Stimulated activated CD4-positive, alpha-beta T cell treated with anti-CD3 and anti-CD28 coated beads, Interleukin-15, amount 100 ng/mL, for 1 hour (primary cell): ENCODE measurements at places on chromosomes 6 and 20.

- no peak for DNase-seq
Measured at GRCh38 chr6:83436674-83437073, 5.8 kb upstream of the ME1 start.

- DNase-seq: no peak
Measured at GRCh38 chr6:55963301-55963700, 87.9 kb upstream of the BMP5 start.

GRCh38 chr6:4941782-4942672, 61.8 kb downstream of the RPP40 start:
- no peak for DNase-seq

- no peak for DNase-seq
Measured at GRCh38 chr6:131687022-131687421, 14.2 kb downstream of the OR2A4 start.

DNA sequence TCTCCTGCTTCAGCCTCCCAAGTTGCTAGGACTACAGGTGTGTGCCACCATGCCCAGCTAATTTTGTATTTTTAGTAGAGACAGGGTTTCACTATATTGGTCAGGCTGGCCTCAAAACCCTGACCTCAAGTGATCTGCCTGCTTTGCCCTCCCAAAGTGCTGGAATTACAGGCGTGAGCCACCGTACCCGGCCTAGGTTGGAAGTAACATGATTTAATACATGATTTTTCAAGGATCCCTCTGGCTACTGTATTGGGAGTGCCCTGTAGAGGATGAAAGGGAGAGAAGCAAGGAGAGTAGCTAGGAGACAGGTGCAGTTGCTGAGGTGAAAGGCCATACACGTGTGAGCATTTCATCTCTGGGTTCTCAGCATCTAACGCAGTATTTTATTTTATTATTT, 2.6 kb upstream of the NCOA3 start:
- DNase-seq: no peak

DNA sequence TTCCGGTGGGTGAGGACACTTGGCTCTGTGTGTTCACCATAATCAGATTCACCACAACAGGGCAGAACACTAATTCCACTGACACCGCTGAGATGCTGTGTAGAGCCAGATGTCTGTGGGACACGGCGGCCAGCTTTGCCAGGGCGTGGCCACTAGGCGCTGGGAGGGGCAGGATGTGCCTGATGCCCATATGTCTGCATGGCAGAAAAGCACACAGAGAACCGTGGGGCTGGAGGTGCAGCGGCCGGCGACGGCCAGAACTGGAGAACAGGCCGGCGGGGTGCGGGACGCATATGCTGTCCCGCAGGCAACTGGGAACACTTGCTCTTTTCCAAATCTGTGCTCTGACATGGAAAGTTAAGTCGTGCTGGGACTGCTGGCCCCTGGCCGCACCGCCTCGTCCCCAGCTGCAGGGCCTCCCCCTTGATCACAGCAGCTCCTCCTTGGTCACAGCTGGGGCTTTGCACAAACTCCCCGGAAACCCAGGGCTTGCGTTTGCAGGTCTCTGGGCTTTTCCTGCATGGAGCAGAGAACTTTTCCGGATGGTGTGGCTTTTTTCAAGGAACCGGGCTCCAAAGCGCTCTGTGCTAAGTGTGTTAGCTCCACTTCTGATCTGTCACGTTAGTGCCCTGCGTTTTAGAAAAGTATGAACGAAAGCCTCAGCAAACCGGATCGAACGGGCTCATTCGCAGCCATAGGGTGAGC, 31.1 kb downstream of the NTSR1 start:
- DNase-seq: no peak

- DNase-seq: no peak
Measured at GRCh38 chr6:162343198-162343935, 384.2 kb downstream of the PRKN start.

DNA sequence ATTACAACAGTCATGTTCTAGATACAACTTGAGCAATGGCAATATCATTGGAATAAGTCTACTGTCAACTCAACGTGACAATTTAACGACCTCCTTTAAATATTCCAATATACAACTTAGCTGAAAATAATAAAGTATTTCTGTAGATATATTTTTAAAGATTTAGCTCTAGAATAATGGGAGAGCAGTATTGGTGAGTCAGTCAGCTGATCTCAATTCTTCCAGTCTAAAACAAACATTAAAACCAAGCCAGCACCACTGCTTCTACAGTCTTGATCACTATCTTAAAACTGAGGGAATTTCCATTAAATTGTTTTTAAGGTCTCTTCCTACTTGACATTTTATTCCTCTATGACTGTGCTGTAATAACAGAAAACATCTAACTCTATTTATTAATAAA, 38.2 kb downstream of the NOL7 start:
- DNase-seq: no peak

- DNase-seq: peak; percentile 26
Measured at GRCh38 chr6:2848851-2849250, 7.2 kb upstream of the SERPINB1 start.

DNA sequence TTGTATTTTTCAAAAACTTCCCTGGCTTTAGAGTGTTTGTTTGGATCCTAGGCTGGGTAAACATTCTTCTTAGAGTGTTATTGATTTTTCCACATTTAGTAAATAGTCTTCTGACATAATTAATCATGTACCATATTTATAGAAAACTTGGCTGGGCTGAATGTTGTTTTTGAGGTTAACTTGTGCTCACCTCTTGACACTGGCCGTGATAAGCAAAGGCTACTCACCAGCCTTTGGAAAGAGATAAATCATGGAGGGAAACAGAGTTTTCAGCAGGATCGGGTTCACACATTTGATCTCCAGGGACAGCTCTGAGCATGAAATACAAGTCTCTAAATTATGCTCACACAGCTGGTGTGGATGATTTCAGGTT, 6.2 kb upstream of the CD93 start:
- DNase-seq: no peak

- DNase-seq: peak; percentile 2
Measured at GRCh38 chr6:136921936-136922684, at the start of gene SLC35D3. SLC35D3 (plus strand) TSS chr6:136922301; CDS start chr6:136922429, 128 bp downstream.

- DNase-seq: no peak
Measured at GRCh38 chr6:25177500-25178028, 101.6 kb upstream of the CARMIL1 start.

DNA sequence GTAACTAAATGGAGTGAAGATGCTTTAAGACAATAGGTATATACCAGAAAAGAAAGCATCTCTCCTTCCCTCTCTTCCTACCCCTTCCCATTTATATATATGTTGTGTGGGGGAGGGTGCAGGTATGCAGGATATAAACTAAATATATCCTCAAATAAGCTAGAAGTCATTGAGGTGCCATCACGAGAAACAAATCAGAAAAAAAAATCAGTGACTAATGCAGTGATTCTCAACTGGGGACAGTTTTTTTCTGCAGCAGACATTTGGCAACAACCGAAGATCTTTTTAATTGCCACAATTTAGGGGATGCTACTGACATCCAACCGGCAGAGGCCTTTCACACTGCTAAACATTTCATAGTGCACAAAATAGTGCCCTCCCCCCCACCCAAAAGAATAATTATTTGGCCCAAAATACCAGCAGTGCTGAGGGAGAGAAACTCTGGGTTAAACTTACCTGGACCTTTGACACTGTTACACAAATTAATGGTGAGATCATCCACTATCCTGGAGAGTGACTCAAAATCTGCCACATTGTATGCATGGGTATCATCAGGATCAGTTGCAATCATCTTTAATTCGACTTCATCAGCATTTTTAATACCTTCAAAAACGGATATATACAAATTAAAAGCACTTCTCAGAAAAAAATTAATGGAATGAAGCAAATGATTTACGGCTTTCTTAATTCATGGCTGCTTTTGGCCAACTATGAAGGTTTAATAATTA, 55.0 kb downstream of the COL12A1 start:
- DNase-seq: no peak

DNA sequence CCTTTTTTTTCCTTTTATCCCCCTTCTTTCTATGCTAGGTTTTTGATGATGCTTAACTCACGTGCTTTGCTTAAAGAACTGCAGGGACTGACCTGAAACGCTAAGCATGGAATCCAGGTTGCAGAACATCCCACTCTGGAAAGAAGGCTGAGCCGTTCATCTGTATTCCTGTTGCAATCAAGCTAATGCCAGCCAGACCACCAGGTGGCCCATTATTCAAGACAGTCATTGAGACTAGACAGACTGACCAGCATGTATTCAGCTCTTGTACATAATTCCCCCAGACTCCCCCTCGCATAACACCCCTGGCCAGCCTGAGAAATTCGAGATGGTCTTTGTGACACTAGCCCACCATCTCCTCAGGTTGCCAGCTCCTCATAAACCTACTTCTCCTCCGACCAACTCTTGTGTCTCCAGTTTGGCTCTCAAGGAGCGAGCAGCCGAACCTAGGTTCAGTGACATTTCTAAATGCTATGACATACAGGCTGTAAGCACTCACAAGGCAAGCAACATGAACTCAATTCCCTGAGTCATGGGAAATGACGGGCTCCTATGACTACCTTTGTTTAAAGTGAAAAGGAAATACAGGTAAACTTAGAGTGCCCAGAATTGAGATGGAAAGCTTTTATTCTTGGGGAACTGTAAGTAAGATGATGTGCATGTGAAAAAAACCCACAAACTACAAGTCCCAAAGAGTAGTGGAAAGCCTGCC, 309.3 kb upstream of the CDYL start:
- no peak for DNase-seq

DNA sequence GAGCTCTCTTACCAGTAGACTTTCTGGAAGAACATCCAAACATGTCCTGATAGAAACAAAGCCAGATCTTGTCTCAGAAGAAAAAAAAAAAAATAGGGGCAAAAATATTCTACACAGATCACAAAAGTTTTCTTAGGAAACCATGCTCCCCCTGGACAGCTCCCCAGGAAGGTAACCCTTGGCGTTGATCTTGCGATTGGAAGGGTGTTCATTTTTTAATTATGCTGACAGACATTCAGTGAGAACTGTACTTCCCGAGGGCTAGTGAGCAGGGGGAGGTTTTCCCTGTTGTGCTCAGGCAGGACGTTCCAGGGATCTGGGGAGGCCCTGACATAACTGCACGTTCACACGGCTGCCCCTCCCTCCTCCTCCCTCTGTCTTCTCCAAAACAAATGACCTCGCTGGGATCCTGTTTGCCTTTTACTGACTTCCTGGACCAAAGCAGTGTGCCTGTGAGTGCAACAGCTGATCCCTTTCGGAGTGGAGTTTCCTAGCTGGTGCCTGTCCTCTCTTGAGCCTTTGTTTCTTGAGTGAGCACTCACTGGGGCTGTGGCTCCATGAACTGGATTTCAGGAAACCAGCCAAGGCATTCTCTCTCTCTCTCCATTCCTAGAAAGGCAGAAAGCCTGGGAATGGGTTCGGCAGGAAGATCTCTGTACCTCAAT, 46.7 kb downstream of the MARCKS start:
- DNase-seq: no peak

DNA sequence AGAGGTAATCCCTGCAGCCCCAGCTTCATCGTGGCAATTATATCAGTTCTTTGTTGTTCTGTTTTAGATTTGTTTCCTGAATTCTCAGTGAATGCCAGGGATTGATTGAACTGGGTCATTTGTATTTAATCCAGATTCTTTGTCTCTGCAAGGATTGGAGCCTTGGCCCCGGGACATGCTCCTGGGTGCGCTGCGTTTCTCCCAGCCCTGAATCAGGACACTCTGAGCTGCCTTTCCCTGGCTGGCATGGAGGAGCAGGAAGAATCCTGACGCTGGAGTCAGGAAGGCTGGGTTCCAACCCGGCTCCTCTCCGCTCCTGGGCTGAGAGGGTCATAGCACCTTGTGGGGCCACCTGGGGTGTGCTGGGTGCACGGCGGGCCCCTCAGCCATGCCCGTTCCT, 545.6 kb downstream of the QKI start:
- DNase-seq: no peak

DNA sequence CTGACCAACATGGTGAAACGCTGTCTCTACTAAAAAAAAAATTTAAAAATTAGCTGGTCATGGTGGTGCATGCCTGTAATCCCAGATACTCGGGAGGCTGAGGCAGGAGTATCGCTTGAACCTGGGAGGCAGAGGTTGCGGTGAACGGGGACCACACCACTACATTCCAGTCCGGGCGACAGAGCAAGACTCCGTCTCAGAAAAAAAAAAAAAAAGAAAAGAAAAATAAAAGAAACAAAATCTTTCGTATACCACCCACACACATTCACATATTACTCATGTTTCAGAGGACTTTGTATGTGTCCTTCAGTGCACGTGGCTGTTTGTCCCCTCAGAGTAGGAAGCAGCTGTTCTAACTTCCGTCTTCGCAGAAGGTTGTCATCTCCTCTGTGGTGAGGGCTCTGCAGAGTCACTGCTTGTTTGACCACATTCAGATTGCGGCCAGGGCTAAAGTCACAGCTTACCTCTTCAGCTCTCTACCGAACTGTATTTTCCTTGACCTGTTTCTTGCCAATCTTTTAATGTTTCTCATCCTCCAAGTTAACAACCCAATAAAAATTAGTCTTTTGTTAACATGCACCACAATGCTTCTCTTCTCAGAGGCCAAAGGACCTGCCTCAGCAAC, 36.6 kb upstream of the HIVEP1 start:
- DNase-seq: no peak

DNA sequence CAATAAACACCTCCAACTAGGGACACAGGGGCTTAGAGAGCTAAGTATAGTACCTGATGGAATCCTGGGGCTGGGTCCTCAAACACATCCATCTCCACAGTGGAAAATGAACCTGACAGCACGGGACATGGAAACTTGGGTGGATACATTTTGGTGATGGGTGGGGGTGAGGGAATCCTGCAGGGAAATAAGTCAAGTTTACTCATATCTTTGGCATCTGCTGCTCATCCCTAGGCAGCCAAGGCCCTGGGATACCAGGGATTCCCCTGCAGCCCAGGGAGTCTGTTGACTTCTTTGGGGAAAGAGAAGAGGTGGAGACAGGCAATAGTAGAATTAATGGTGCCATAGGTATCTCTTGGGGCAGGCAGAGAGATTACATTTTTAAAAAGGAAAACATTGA, 6.6 kb downstream of the APOBEC2 start:
- no peak for DNase-seq

DNA sequence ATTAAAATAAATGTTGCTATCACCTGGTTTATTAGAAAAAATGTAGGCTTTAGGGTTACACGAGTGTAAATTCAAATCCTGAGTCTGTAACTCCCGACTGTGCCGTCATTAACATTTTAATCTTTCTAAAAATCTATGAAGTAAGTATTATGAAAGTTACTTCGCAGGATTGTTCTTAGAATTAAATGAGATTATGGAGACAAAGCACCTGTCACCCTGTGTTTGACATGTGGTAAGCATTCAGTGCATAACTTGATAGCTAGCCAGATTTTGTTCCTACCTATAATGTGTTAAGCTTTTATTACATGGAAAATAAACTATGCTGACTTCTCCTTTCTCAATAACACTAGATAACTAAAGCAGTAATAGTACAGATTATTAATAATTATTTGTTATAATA, 429.7 kb upstream of the MMS22L start:
- DNase-seq: no peak
